ENCODE measurements at places on chromosomes 11 and 22.

- DNase-seq = no peak
Measured at GRCh38 chr11:22798901-22799300, 30.7 kb downstream of the SVIP start.

GRCh38 chr11:120807414-120808150, 216.3 kb upstream of the TBCEL start:
- DNase-seq = no peak

GRCh38 chr11:115617767-115618166, 113.6 kb upstream of the CADM1 start:
- no peak for DNase-seq

DNA sequence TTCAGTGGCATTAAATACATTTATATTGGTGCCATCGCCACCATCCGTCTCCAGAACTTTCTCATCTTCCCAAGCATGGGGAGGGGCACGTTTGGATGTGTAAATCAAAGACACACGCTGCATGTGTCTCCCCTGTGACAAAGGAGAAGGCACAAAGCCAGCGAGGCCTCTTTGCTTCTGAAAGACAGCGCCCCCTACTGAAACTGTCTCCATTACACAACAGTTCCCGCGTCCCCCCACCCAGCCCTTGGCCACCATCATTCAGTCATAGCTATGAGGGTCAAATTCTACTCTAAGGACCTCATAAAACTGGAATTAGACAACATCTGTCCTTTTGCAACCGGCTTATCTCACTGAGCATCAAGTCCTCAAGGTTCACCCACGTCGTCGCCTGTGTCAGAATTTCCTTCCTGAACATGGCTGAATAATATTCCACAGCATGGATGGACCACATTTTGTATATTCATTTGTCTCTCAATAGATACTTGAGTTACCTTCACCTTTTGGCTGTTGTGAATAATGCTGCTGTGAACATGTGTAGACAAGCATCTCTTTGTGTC, 64.8 kb downstream of the IGF2 start:
- no peak for DNase-seq

GRCh38 chr11:85813721-85814120, 2.8 kb upstream of the SYTL2 start:
- DNase-seq = no peak

DNA sequence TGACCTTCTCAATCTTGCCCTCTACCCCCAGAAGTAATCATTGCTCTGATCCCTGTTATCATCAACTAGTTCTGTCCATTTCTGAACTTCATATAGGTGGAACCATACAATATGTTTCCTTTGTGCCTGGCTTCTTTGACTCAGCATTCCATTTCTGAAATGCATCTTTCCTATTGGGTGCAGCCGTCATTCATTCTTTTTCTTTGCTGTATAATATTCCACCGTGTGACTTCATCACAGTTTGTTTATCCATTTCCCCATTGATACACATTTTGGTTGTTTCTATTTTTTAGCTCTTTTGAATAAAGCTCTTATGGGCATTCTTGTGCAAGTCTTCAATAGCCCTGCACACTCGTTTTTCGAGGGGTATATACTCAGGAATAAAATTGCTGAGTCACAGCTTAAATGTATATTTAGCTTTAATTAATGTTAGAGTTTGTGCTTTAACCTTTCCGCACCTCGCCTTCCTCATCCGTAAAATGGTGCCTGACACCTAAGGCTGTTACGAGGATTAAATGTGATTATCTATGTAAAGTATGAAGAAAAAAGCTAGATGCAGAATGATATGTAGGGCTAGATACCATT, 491.6 kb downstream of the MIAT start:
- DNase-seq = no peak

GRCh38 chr11:47378010-47378835, at the start of gene SPI1:
Gene SPI1, minus strand, starts transcription at chr11:47378547. Its CDS starts 194 bp downstream, at chr11:47378353.
- DNase-seq = no peak

DNA sequence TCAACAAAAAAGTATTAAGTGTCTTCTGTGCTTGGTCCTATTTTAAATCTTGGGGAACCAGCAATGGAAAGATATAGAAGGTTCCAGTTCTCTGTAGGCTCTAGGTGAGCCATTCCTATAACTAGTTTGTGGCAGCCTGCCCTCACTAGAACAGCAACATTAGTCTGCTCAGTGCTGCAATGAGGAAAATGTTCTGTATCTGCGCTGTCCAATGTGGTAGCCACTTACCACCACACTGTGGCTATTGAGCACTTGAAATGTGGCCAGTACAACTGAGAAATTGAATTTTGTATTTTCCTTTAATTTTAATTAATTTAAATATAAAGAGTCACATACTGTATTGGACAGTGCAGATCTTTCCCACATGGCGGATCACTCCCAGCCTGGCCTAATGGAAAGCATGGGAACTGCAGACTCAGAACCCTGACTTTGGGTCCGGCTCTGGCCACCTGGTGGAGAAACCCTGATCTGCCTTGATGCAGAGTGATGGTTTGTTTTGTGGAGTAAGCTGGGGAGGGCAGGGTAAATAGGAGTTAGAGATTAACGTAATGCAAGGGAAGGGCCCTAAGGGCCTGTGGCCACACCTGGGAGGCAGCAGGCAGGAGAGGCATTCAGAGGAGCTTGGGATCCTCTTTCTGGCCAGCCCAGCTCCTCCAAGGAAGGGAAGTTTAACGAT, 101.0 kb downstream of the ME3 start:
- no peak for DNase-seq

DNA sequence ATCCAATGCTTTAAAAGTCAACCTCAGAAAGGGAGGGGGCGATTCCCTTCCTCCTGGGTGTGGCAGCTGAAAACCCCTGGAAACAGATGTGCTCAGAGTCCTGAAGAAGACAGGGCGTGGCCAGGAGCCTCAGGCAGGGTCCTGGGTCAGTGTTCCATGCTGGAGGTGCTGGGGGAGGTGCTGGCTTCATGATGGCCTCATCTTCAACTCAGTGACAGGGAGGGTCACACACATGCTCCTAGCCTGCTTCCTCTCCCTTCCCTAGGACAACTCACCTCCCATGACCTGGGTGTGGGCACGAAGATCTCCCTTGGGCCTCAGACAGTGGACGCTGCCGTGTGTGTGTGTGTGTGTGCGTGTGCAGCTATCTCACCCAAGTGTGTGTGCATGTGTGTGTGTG, 245.6 kb upstream of the B3GAT1 start:
- DNase-seq = no peak

DNA sequence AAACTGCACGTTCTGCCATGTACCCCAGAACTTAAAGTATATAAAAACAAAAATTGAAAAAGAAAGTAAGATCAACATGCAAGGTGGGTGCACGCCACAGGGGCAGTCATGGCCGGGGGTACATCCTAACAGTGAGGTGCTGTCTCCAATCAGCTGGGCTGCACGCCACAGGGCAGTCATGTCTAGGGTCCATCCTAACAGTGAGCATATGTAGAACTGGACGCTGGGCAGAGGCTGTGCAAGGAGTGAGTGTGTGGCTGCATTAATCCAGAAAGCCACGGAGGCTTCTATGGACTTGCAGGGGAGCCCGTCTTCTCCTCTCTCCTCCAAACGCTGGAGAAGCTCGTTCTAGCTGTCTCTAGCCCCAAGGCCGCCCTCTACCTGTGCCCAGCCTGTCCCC, 1105.0 kb downstream of the BRD1 start:
- no peak for DNase-seq

- peak; percentile 28 for DNase-seq
Measured at GRCh38 chr11:69337211-69337721, 43.3 kb downstream of the MYEOV start.

GRCh38 chr11:83070731-83071566, 748 bp downstream of the RAB30 start:
- peak; percentile 7 for DNase-seq

- DNase-seq = no peak
Measured at GRCh38 chr11:68053981-68054812, 15.4 kb downstream of the TCIRG1 start.

- no peak for DNase-seq
Measured at GRCh38 chr11:74450318-74450717, 17.0 kb downstream of the KCNE3 start.

All from activated CD4-positive, alpha-beta T cell treated with anti-CD3 and anti-CD28 coated beads for 24 hours (primary cell).